ENCODE measurements at places on chromosomes 3 and 15. TPM values are rescaled to one million over a fixed set of nuclear protein-coding genes. Genes with fewer than 3 reads are reported as not detected.

- H3K4me1 ChIP-seq = no peaks in the 10 kb centered on the region
- no peaks in the 10 kb centered on the region for H3K36me3 ChIP-seq
- no peak overlapping the region for H3K4me3 ChIP-seq
- no peak for DNase-seq
- no peak overlapping the region for H3K27ac ChIP-seq
- no peaks in the 10 kb centered on the region for H3K27me3 ChIP-seq
Measured at GRCh38 chr3:27253391-27253790, 115.8 kb downstream of the NEK10 start.

DNA sequence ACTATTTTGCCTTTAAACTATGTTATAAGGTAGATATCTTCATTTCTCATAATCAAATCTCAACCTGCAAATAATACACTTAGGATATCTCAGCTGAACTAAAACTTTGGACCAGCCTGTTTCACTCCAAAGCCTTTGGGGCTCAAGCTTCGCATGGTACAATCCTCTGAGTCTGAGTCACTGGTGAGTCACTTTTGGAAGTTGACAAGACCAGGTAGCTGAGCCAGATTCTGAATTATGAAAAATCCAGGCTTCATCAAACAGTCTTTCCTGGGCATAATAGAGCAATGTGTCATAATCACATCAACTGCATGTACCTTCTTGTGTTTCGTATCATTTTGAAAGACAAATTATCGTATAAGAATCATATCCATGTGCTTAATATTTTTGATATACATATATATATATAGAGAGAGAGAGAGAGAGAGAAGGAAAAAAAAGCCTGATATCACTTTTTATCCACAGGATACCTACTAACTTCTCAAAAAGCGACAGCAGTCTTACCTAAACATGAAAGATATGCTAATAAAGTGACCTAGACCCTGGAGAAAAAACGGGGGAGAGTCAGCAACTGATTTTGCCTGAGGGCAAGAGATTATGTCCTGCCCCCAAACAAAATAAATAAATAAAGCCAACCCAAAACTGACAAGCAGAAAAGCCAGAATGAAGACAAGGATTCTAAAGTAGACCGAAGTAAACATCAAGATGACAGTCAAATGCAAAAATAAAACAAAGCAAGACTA lies 263.9 kb upstream of the TGFBR2 start:
- no peaks in the 10 kb centered on the region for H3K27me3 ChIP-seq
- no peak for DNase-seq
- no peaks in the 10 kb centered on the region for H3K36me3 ChIP-seq
- no peak overlapping the region for H3K27ac ChIP-seq
- H3K4me1 ChIP-seq = peaks cover 5% of the 10 kb centered on the region

GRCh38 chr3:148319161-148319915 lies 378.4 kb upstream of the AGTR1 start:
- no peaks in the 10 kb centered on the region for H3K27me3 ChIP-seq
- no peaks in the 10 kb centered on the region for H3K36me3 ChIP-seq
- no peak for DNase-seq
- no peaks in the 10 kb centered on the region for H3K4me1 ChIP-seq
- H3K4me3 ChIP-seq = no peak overlapping the region

GRCh38 chr15:37046876-37047614 lies 53.3 kb downstream of the MEIS2 start:
- H3K27ac ChIP-seq = no peak overlapping the region
- DNase-seq = no peak
- no peaks in the 10 kb centered on the region for H3K27me3 ChIP-seq
- H3K4me3 ChIP-seq = no peak overlapping the region
- H3K36me3 ChIP-seq = no peaks in the 10 kb centered on the region
- H3K4me1 ChIP-seq = no peaks in the 10 kb centered on the region

The CBLB gene
- total RNA-seq = 112 TPM

The KBTBD8 gene
- total RNA-seq = 23.3 TPM

The SCN10A gene
- total RNA-seq = not detected

DNA sequence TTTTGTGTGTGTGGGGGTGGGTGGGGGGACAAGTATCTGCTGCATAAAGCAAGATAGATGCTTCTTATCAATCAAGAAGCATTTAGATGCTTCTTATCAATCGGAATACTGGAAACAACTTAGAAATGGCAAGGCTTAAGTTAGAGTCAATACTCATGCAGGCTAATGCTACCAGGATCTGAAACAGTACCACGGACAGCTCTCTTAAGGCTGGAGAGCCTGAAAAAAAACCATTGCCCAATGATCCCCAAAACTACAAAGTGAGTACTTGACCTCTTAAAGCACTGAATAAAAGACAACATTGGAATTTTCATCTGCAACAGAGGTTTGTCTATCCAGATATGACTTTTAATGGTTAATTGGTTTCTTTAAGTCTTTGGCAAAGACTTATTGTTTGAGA lies 262.3 kb downstream of the GAP43 start:
- H3K36me3 ChIP-seq = no peaks in the 10 kb centered on the region
- no peak overlapping the region for H3K27ac ChIP-seq
- H3K27me3 ChIP-seq = no peaks in the 10 kb centered on the region
- no peak for DNase-seq
- H3K4me1 ChIP-seq = no peaks in the 10 kb centered on the region

- H3K27me3 ChIP-seq = no peaks in the 10 kb centered on the region
- no peak for DNase-seq
- H3K4me1 ChIP-seq = no peaks in the 10 kb centered on the region
- no peak overlapping the region for H3K4me3 ChIP-seq
Measured at GRCh38 chr3:33678073-33678472, 40.0 kb downstream of the CLASP2 start.

- no peaks in the 10 kb centered on the region for H3K27me3 ChIP-seq
- no peaks in the 10 kb centered on the region for H3K36me3 ChIP-seq
- H3K4me1 ChIP-seq = no peaks in the 10 kb centered on the region
- no peak overlapping the region for H3K27ac ChIP-seq
- DNase-seq = no peak
- no peak overlapping the region for H3K4me3 ChIP-seq
Measured at GRCh38 chr3:101193957-101194356, 126.4 kb downstream of the IMPG2 start.

DNA sequence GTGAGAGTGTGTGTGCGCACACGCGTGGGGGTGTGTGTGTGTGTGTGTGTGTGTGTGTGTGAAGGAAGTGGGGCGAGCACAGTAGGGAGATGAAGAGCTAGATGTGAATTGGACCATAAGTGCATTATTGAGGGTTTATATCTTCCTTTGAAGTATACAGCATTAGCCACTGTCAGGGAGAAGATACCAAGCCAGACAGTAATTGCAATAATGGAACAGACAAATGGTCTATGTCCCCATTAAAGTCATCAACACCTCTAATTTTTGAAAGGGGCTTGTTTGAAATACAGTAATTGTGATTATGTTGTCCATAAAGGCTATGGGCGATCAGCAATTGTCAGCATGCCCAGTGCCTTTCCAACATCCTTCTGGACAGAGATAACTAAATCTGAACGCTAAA lies 429.2 kb upstream of the NR2F2 start:
- no peaks in the 10 kb centered on the region for H3K27me3 ChIP-seq
- H3K27ac ChIP-seq = no peak overlapping the region
- no peak overlapping the region for H3K4me3 ChIP-seq
- no peaks in the 10 kb centered on the region for H3K4me1 ChIP-seq

- no peaks in the 10 kb centered on the region for H3K27me3 ChIP-seq
- H3K4me1 ChIP-seq = no peaks in the 10 kb centered on the region
- no peaks in the 10 kb centered on the region for H3K36me3 ChIP-seq
- no peak for DNase-seq
Measured at GRCh38 chr3:124076235-124076634, 84.3 kb upstream of the ROPN1 start.

The TLE3 gene
- 73.1 TPM for total RNA-seq

- no peaks in the 10 kb centered on the region for H3K36me3 ChIP-seq
- no peak overlapping the region for H3K27ac ChIP-seq
- no peaks in the 10 kb centered on the region for H3K27me3 ChIP-seq
- H3K4me3 ChIP-seq = no peak overlapping the region
- no peaks in the 10 kb centered on the region for H3K4me1 ChIP-seq
Measured at GRCh38 chr3:5227812-5228211, 40.3 kb downstream of the EDEM1 start.

DNA sequence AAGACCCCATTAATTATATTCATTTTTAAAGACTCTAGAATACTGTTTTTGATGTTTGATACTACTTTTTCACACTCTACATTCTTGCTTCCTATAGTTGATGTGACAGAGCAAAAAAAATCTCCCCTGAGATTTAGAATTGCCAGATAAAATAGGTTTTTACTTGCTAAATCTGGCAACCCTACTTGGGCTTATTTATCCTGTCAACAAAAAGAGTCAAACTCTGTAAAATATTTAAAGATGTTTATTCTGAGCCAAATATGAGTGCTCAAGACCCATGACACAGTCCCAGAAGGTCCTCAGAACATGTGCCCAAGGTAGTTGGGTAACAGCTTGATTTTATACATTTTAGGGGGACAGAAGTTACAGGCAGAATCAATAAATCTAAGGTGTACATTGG lies 72.3 kb downstream of the DAPK2 start:
- no peaks in the 10 kb centered on the region for H3K36me3 ChIP-seq
- no peak overlapping the region for H3K4me3 ChIP-seq
- H3K4me1 ChIP-seq = peaks cover 26% of the 10 kb centered on the region
- no peak overlapping the region for H3K27ac ChIP-seq
- H3K27me3 ChIP-seq = no peaks in the 10 kb centered on the region

DNA sequence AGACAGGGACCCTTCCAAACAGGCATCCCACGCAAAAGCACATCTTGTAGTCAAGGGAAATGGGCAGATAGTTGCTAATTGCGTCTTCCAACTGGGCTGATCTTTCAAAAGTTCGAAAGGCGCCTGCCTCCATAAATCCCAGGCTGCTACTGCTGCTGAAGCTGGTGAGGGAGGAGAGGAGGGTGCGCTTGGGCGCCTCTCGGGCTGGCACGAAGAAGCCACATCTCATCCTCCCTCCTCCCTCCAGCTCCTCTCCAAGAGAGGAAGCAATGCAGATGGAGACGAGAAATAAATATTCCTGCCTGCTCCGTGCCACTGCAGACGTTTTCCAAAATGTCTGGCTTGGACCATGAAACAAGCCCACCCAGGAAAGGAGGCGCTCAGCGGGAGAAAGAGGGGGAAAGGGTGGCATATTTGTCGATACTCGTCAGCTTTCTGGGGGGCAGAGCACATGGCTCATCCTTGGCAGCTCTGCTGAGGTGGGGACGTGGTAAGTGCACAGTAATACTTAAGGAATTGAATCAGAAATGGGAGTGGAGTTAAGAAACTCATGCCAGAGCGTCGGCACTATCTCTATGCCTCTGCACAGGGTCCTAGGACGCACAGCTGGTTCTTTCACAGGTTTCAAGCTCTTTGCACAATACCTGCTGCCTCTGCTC lies 88.9 kb upstream of the FEZF2 start:
- H3K27ac ChIP-seq = no peak overlapping the region
- no peaks in the 10 kb centered on the region for H3K4me1 ChIP-seq
- no peak for DNase-seq
- H3K36me3 ChIP-seq = no peaks in the 10 kb centered on the region
- no peaks in the 10 kb centered on the region for H3K27me3 ChIP-seq
- H3K4me3 ChIP-seq = no peak overlapping the region

- no peak overlapping the region for H3K27ac ChIP-seq
- no peaks in the 10 kb centered on the region for H3K36me3 ChIP-seq
- no peaks in the 10 kb centered on the region for H3K27me3 ChIP-seq
- H3K4me1 ChIP-seq = no peaks in the 10 kb centered on the region
Measured at GRCh38 chr15:39589815-39590644, 9.2 kb downstream of the THBS1 start.
